ENCODE measurements at places on chromosomes 1 and 21.

GRCh38 chr1:39508857-39509305 is 17.4 kb downstream of the BMP8A start:
- no peak for DNase-seq

DNA sequence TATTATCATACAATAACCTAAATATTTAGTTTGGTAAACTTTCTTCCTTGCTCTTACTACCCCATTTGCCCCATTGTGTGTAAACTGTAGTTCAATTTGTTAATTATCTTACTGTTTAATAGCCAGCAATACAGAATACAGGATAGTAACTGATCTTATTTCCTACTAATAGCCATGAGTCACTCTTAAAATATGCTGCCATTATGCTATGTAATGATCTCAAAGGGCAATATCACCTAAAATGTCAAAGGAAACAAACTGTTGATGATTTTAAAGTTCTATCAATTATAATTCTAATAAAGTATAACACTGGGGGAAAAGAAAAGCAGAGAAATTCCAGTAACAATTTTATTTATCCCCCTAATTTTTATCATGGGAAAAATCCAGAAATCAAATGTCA is 4.3 kb downstream of the SLC30A1 start:
- no peak for DNase-seq

DNA sequence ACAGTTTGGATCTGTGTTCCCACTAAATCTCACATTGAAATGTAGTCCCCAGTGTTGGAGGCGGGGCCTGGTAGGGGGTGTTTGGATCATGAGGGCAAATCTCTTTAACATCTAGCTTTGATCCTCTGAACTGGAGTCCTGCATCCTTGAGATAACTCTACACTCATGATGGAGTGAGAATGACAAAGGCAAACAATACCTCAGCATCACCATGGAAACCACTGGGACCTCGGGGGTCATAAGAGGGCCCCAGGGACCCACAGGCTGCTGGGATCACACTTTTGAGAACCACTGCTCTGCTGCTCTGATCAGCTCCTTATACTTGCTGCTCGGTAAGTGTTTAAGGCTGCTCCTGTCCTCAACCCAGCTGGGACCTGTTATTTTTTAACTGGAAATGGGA is 13.4 kb upstream of the OBSCN start:
- DNase-seq, result no peak

- DNase-seq, result no peak
These were observed 46.5 kb downstream of the PRDM16 start for GRCh38 chr1:3115275-3116149.

GRCh38 chr1:112342558-112342957 is 53.5 kb upstream of the CTTNBP2NL start:
- no peak for DNase-seq

DNA sequence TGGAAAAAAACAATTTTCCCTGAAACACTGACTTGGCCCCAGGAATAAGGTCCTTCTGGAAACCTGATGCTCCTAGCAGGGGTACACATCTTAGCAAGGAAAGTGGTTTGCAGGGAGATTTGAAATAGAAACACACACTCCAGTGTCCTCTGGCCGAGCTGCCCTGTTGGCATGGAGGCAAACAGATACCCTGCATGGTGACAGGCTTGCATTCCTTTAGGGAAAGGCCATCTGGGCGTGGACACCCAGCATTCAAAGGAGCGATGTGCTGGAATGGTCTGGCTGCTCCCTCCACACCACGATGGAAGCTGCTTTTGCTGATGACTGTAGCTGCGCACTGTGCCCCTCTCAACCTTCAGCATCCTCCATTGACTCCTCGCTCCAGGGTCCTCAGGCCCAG is 41.5 kb upstream of the BCAR3 start:
- no peak for DNase-seq

DNA sequence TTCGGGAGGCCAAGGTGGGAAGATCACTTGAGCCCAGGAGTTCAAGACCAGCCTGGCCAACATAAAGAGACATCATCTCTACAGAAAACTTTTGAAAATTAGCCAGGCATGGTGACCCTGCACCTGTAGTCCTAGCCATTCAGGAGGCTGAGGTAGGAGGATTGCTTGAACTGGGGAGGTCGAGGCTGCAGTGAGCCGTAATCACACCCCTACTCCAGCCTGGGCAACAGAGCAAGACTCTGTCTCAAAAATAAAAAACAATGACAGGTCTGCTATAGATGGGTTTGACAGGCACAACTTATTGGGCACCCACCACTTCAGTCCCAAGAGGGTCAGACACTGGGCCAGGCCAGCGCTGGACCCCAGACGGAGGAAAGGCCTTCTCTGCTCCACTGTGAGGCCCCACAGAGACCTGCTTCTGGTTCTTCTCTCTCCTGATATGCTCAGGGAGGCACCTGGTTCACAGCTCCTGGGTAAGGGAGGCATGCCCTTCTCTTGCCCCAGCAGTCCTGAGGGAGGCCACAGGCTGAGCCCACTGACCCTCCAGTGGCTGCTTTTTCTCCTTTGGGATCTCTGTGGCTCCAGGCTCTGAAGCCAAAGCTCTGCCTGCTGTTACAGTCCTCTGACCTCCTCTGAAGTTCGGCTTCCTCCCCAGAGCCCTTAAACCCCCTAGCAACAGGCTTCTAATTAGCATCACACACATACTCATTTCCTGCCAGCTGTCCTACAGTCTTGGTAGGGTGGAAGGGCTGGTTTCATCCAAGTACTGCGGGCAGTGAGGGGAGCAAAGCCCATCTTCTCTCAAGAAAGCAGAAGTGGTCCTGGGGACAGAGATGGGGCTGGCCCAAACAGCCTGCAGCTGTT is 14.4 kb downstream of the S100A16 start:
- no peak for DNase-seq

GRCh38 chr1:246301553-246302250 is 205.4 kb downstream of the SMYD3 start:
- DNase-seq, result no peak

DNA sequence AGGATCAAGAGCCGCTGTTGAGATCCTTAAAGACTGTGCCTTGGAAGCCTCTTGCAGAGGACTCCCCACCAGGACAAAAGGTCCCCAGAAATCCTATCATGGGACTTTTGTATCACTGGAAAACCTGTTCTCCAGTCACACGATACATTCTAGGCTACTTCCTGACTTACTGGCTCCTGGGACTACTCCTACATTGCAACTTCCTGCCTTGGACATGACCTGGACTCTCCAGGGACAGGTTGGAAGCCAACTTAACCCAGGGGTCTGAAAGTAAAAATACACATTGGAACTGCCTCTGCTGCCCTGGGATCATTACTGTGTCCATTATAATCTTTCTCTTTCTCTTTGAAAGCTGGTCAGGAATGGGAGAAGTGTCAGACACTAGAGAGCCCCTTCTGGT is 9.9 kb downstream of the PIGV start:
- DNase-seq, result no peak

DNA sequence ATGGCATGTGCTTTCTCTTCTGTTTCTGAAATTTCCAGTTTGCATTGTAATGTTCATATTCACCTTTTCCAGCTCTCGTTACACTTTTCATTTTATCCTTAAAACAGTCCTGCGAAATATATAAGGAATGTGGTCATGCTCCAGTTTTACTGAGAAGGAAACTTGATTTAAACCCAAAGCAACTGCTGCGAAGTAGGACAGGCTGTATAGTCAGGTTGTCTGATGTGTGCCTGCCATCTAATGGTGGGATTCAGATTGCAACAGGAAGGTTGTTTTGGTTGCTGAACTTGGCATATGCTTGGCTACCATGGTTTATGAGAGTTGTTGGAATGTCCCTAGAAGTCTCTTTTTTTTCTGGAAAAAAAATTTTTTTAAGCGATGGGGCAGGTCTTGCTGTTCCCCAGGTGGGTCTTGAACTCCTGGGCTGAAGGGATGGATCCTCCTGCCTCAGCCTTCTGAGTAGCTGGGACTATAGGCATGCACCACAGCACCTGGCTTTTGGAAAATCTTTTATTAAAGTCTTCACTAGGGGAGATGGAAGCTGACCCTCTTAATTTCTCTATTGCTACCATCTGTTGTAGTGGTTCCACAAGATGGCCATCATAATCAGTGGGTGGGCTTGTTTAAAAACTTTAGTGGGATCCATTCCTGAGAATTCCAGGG is 86.9 kb downstream of the UCK2 start:
- peak; percentile 57 for DNase-seq

- no peak for DNase-seq
These were observed 30.8 kb downstream of the PLPP3 start for GRCh38 chr1:56548571-56548970.

DNA sequence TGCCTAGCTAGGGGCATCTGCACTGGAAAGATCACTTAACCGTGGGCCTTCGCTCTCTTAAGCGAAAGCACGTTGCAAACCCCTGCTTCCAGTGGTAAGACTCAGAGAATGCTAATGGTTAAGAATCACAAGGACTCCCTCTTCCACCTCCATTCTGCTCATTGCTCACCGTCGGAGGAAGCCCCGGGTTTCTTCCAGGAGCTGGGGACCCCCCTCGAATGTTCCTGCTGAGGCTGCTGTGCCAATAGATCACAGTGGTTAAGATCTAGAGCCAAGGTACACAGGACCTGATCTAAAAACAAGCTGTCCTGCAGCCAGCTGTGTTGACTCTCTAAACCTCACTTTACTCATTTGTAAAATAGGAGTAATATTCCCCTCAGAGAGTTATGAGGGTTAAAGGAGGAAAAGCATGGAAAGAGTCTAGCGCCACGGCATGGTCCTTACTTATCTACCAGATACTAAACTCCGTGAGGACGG is 765 bp downstream of the VAMP3 start:
- DNase-seq, result no peak

- DNase-seq, result no peak
These were observed 71.0 kb downstream of the HIVEP3 start for GRCh38 chr1:41847733-41848132.

DNA sequence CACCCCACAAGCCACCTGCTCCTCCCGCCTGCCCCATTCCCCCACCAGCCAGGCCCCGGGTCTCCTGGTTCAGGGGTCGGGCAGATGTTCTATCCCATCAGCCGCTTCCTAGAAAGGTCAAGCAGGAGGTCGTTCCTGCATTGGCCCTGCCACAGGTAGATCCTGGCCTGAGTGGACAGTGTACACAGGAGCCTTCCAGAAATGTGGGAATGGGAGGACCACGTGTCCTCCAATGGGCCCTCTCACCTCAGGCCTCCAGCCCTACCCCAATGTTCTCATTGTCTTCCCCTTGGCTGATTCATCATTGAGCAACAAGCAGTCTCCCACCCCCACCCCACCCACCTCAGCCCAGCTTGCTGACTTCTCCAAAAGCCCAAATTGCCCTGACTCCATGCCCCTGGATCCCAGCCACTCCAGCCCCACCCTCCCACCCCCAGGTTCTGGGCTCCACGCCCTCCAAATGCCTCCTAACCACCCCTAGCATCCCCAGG is 2.1 kb downstream of the S100A16 start:
- DNase-seq, result no peak

DNA sequence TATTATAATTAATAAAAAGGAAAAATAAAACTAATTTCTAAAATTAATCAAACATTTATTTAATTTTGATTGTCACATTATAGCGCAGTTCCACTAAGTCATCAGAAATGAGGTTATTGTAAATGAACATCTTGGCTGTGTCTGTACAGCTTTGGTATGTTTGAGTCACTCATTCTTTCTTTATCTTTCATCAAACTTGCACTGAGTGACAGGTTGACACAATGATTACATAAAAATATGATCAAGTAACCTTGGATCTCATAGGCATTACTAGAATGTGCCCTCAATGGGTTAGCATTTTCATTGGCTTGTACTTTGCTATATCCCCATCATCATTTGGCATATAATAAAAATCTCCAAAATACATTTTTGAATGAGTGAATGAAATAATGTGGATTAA is 1353.2 kb upstream of the ADGRL2 start:
- DNase-seq, result no peak

- DNase-seq, result no peak
These were observed 14.2 kb upstream of the ADORA1 start for GRCh38 chr1:203113308-203113707.

- no peak for DNase-seq
These were observed 11.8 kb downstream of the HTR6 start for GRCh38 chr1:19676438-19676922.

DNA sequence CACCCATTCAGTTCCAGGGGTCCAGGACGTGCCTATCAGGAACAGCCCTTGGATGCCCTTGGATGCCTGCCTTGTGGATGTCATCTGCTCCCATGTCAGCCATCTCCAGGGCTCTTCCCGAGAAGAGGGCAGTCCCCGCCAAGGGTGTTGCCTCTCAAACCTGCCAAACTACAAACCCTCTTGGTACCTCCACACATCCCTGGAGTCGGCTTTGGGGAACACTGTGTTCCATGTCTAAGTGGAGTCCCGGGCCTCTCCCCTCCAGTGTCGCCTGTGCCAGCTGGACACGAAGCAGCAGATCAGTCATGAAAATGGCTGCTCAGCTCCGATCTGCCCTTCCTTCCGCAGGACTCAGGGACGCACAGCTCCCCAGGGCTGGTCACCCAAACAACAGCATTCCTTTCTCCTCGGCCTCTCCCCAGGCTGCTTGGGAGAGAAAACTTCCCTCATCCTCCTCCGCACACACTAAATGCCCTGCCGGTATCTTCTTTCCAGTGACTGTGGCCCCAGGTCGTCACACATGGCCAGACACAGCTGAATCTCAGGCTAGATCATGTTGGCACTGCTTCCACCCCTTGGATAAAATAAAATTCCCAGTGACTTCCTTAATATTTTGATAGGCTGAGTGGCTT is 53.4 kb downstream of the GALNT2 start:
- DNase-seq, result no peak

DNA sequence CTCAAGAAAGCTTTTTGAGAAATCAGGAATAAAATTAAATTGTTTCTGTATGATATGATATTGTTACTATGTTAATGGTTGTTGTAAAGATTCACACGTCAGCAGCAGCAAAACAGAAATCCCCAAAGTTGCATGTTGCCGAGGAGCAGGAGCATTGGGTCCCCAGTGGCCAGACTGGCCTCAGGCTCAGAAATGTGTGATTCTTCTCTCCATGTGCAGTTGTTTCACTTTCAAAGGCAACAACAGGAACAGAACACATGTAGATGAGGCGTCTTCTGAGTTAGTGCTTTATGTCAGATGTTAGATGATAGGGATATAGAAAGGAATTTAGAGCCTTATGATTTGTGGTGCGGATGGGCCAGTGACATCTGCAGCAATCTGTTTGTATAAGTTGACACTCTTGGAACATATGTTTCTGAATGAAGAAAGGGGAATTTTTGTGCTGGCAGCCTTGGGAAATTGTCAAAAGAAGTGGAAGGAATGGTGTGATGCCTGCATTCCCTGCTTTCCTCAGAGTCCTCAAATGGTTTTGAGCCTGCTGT is 2.1 kb upstream of the TTLL7 start:
- no peak for DNase-seq

GRCh38 chr1:175597205-175597604 is 146.2 kb downstream of the TNR start:
- no peak for DNase-seq

DNA sequence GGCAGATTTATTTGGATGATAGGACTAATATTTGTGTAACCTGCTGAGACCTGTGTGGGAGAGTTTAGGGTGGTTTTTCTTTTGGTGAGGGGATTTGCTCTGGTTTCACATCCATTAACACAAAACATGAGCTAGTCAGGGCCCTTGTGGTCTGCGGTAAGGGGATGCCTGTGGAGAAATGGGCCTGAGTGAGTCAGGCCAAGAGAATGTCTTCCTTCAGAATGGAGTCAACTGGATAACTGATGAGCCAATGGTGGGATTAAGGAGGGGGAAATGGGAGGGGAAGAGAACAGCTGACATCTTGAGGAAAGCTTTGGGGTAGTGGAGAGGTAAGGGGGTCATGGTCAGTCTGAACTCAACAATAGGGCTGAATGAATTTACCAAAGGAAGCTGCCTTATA is 13.9 kb downstream of the WNT2B start:
- DNase-seq, result no peak

Measured in activated naive CD4-positive, alpha-beta T cell treated with anti-CD3 and anti-CD28 coated beads, Interleukin-2, amount 50 U/mL, for 16 hours (primary cell).